Osteoblast (primary cell): ENCODE measurements at places on chromosomes 4 and X. TPM values are rescaled to one million over a fixed set of nuclear protein-coding genes. Genes with fewer than 3 reads are reported as not detected.
A peak's percentile ranks its signal among the peaks of the same experiment; 100 is the strongest.

- no peak for DNase-seq
Observed at GRCh38 chr4:21413807-21414370, 534.7 kb downstream of the KCNIP4 start.

GDPD2 gene
- not detected in 2 replicates for total RNA-seq

NCBP2L gene
- not detected in 2 replicates for total RNA-seq

FAM184B gene
- under 0.01 TPM in 1 of 2 replicates, not detected in the other for total RNA-seq

GRCh38 chr4:91345632-91346031 lies 958.1 kb upstream of the GRID2 start:
- no peak for DNase-seq

GRCh38 chr4:86894455-86894854 lies 2.2 kb upstream of the C4orf36 start:
- no peak for DNase-seq

- no peak for DNase-seq
Observed at GRCh38 chr4:181018913-181019312, 1224.3 kb upstream of the TENM3 start.

ART3 gene
- under 0.01 TPM in 1 of 2 replicates, not detected in the other for total RNA-seq

DNA sequence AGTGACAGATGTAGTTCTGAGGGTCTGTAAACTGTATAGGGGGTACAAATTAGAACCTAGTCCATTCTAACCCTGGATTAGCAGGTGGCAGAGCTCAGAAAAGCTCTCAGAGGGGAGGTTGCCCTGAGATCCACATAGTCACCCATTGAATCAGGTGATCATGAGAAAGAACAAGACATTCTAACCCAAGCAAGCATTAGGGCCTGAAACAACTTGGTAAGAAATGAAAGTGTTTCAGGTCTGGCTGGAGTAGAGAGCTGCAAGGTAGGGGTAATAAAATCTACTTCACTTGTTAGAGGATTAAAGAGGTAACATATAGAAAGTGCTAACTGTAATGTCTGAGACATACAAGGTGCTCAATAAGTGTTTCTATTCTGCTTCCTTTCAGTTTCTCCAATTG lies 8.8 kb upstream of the BMP2K start:
- no peak for DNase-seq

GRCh38 chr4:163415668-163416067 lies 57.9 kb downstream of the TKTL2 start:
- DNase-seq, result no peak

DNA sequence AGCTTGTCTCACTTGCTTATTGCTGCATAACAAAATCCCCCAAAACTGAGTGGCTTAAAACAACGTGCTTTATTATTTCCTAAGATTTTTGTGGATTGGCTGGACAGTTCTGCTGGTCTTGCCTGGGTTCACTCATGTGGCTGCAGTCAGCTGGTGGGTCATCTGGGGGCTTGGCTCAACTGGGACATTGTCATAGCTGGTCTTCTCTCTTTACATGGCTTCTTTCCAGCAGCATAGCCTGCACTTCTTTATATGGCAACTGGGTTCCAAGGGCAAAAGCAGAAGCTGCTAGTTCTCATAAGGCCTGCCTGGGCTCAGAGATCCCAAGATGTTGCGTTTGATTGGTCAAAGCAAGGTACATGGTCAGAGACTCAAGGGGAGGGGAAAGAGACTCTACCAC lies 33.7 kb upstream of the STAG2 start:
- peak; percentile 9 for DNase-seq

SORCS2 gene
- total RNA-seq, result 9.0 and 11.5 TPM in 2 replicates

DNA sequence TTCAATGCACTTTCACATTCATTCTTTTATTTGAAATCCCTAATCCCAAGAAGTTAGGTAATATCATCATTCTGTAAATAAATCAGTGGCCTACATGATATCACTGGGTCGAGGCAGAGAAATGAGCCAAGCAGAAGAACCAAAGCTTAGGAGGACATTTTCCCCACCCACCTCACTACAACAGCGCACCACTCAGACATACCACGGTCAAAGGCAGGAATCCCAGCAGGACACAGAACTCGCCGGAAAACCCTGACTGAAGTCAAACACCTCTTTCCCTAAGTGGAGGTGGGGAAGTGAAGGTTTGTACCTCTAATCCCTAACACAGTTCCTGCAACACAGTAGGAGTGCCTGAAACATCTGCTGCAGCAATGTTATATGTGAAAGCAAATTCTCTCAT lies 21.5 kb downstream of the RELL1 start:
- DNase-seq, result no peak

CLGN gene
- under 0.01 and 0.72 TPM in 2 replicates for total RNA-seq

CENPI gene
- total RNA-seq, result 4.3 and 4.4 TPM in 2 replicates

DNA sequence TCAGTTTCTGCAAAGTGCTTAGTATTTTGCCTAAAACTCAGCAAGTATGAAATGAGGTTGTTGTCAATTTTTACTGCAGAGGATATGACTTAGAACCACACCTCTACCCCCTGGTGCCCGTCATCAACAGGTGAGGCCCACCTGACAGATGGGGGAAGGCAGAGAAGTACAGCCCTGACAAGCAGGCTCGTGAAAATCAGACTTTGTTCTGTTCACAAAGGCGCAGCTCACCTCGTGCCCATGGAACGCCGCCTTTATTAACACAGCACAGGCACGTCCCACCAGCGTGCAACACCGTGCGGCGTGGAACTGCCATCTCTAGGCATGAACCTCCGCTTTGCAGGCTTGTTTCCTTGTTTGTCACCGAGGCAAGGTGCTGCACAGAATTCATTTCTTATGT lies 13.3 kb downstream of the CYP4V2 start:
- DNase-seq, result no peak

POU4F2 gene
- total RNA-seq, result not detected in 2 replicates

DNA sequence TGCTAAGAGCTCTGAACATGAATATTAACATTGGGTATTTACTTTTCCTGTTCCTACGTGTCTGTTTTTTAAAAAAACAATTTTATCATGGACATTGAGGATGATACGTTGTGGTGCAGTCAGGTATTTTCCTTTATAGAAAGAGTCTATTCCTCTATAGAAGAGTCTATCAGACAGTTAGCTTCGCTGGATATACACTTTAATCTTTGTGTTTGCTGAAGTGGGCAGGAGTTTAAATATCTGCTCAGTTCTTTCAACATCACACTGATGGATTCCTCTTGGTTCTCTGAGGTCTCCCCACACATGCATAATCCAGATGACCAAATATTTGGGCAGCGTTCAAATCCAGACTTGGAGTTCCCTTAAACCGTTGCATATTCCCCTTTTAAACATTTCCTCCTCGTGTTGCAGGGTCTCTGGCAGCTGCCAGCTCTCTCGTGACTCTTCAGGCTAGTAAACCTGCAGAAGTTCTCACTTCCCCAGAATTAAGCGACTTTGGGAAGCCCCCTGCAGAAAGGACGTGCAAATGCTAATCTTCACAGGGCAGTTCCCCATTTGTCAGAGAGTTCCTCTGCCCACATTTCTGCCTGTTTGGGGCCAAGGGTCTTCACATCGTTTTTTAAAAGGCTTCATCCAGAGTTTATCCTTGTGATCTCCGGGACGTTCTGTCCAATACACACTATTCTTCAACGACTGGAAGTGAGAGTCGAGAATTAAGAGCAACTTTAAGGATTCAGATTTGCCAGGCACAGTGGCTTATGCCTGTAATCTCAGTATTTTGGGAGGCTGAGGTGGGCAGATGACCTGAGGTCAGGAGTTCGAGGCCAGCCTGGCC lies 20.5 kb upstream of the DHRSX start:
- DNase-seq, result no peak

NLGN4X gene
- 1.4 and 11.5 TPM in 2 replicates for total RNA-seq

GRCh38 chr4:99783940-99784339 lies 32.7 kb upstream of the DAPP1 start:
- no peak for DNase-seq

- no peak for DNase-seq
Observed at GRCh38 chr4:106818764-106819163, 217.3 kb downstream of the DKK2 start.

DGKK gene
- not detected in 2 replicates for total RNA-seq

UNC5C gene
- total RNA-seq, result 9.0 and 13.6 TPM in 2 replicates

DNA sequence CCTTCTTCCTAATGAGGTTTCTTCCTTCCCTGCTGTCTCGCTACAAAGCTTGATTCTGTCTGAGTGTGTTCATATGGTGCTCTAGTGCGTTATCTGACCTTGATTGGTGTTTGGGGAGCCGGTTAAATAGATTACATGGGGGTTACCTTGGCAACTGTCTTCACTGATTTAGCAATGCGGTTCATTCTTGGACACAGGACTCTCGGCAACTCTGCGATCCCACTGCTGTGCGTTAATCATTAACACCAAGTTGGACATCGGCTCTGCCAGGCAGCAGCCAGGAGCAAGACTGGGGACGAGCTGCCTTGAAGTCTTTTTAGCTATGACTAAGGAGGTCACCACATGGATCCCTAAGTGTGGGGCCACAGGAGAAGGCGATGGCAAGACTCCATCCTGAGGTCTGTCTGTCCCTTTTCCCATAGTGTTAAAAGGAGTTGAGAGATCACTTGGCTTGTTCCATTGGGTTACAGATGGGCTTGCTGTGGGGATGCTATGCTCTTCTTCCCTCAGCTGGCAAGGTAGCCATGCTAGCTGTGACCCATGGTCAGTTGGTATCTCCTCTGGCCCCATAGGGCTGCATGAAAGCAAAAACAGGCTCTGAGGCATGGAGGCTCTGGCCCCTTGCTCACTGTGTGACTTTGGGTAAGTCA lies 93.4 kb upstream of the MAMLD1 start:
- no peak for DNase-seq

DNA sequence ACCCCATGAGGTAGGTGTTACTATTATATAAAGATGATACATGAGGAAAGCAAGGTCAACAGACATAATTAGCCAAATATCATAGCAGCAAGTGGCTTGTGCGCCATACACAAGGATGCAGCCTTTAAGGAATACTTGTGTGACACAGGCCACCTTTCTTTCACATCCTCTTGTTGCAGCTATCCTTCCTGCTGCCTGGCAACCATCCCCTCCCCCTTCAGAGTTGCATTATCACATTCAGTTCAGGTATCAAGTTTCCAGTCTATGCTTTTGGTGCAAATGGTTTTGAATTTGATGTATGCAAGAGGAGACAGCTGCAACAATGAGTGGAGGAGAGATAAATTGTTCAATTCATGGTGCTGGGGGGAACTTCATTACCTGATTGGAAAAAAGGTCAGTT lies 6.4 kb downstream of the ZCCHC18 start:
- no peak for DNase-seq

MAGEA8 gene
- total RNA-seq, result not detected in 2 replicates

GRCh38 chr4:123649250-123649644 lies 252.7 kb downstream of the SPRY1 start:
- DNase-seq, result no peak

DNA sequence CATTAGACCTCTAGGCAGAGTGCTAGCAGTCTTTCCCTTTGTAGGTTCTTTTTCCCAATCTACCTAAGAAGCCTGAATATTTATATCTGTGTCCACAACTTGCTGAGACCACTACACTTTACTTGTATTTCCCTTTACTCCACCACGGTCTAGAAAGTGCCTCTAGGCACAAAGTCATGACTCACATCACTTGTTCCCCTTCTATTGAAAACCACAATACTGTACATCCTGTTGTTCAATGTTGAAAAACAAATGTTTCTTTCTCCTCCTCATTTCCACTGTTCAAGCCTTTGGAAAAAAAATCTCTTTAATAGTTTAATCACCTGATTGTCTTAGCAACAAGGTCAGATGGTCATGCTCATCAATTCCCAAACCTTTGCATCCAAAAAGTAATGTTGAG lies 326.7 kb downstream of the GUCY2F start:
- no peak for DNase-seq

- peak; percentile 3 for DNase-seq
Observed at GRCh38 chr4:127506283-127506682, 126.5 kb upstream of the INTU start.

MAGEC3 gene
- total RNA-seq, result not detected in 2 replicates

DNA sequence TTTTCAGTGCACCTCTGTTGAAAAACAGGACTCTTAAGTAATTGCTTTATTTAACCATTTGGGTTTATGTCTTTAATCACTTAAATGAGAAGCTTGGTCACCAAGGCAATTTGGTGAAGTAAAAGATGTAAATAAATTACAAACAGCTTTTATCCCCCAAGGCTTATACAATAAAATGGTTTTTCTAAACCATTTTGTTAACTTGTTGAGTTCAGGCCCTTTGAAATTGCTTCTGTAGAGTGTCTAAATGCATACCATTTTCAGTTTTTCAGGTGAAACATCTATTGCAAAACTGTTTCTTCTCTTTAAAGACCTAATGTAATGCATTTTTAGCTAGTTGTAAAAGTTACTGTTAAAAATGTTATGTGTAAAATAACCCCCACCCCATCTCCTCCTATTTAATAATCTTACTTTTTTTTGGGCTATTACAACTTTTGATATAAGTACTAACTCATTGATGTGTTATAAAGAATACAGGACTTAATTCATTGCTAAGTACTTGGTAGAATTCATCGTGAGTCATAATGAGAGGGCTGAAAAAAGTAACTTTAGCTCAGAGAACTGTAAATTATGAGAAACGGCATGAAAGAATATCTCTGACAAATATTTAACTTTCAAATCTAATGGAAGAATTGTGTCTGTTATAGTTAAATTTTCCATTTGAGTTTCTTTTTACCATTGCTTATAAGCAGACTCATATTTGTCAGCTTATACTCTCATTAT lies 4.5 kb downstream of the RAPGEF2 start:
- DNase-seq, result peak; percentile 9

DNA sequence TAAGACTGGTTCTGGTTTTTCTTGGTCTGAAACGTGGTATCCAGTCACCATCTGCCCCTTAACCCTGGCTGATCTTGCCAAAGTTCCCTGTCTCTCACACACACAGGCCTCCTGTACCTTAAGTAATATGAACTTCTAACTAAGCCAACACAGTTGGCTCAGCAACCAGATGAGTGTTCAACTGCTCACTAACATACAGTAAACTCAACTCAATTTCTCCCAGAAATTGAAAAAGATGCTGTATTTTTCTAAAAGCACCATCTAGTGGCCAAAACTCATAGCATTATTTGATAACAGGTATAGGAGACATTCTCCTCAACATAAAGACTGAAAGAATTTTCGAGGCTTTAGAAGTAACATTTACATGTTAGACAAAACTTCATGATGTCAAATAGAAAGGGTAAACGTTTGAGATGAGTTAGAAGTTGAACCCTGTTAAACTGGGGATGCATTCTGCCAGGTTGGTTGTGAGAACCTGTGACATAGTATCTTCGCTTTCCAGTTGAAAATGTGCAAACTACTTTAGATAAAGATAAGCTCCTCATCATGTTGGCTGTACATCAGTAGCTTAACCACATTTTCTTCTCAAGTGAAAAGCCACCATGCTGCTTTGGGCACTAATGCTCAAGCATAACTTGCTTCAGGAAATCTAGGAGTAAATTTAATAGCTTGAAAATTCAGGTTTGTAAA lies 31.2 kb downstream of the CCNI start:
- peak; percentile 11 for DNase-seq

ANK2 gene
- total RNA-seq, result 68.4 and 79.6 TPM in 2 replicates
